ENCODE measurements at places on chromosomes 11 and 22. TPM values are rescaled to one million over a fixed set of nuclear protein-coding genes. Genes with fewer than 3 reads are reported as not detected.

Gene JHY
- total RNA-seq, result 0.42 TPM

Gene TECTA
- under 0.01 TPM for total RNA-seq

Gene LMO2
- total RNA-seq, result not detected

Gene WBP2NL
- total RNA-seq, result 0.60 TPM

Gene TRPM5
- not detected for total RNA-seq

Gene GUCY1A2
- total RNA-seq, result 0.18 TPM

Gene SC5D
- 101 TPM for total RNA-seq

Gene OR52H1
- total RNA-seq, result 0.30 TPM

Gene PLEKHB1
- 1.2 TPM for total RNA-seq

Gene CCDC157
- 1.5 TPM for total RNA-seq

Gene OR8A1
- total RNA-seq, result not detected

Gene EFCAB6
- 1.5 TPM for total RNA-seq

Gene MAJIN
- under 0.01 TPM for total RNA-seq

Gene ANO9
- total RNA-seq, result not detected

Gene SEPTIN3
- 0.30 TPM for total RNA-seq

Gene CRYAB
- 3.0 TPM for total RNA-seq

Gene IFITM10
- 1.5 TPM for total RNA-seq

Gene GAB2
- 14.0 TPM for total RNA-seq

Gene SLC37A4
- total RNA-seq, result 13.7 TPM

Gene CCDC116
- under 0.01 TPM for total RNA-seq

Gene ANAPC15
- total RNA-seq, result 17.4 TPM

Gene HINFP
- total RNA-seq, result 13.7 TPM

Gene SCUBE1
- not detected for total RNA-seq

Gene VSIG10L2
- total RNA-seq, result not detected

Gene NAV2
- 22.2 TPM for total RNA-seq

Gene VEGFB
- total RNA-seq, result 32.9 TPM

Gene TYR
- total RNA-seq, result not detected

Gene GGT5
- total RNA-seq, result 0.23 TPM

Gene THY1
- 713 TPM for total RNA-seq

Gene MMP27
- total RNA-seq, result not detected

Gene HBD
- total RNA-seq, result not detected

Gene MMP1
- total RNA-seq, result 122 TPM

Gene COX8A
- total RNA-seq, result 284 TPM

Gene C11orf87
- total RNA-seq, result under 0.01 TPM

Gene ANO5
- total RNA-seq, result not detected

Gene RIC3
- total RNA-seq, result not detected

Gene MPZL2
- total RNA-seq, result 1.2 TPM

Gene GLB1L3
- not detected for total RNA-seq

Gene BIRC2
- total RNA-seq, result 66.8 TPM

Gene SORL1
- 27.6 TPM for total RNA-seq

Gene CSF2RB
- under 0.01 TPM for total RNA-seq

Gene GRAMD1B
- 10.1 TPM for total RNA-seq

Gene IGF2
- 1.5 TPM for total RNA-seq

Gene NEFH
- 0.59 TPM for total RNA-seq
